ENCODE measurements at places on chromosomes 16 and 17.
A peak's percentile ranks its signal among the peaks of the same experiment; 100 is the strongest.

- DNase-seq: no peak
These were observed 3.3 kb upstream of the CMTM1 start for GRCh38 chr16:66562986-66563385.

GRCh38 chr17:27293359-27293897 lies 486 bp upstream of the WSB1 start:
- DNase-seq: no peak

- DNase-seq: no peak
These were observed 89.0 kb downstream of the SLC39A11 start for GRCh38 chr17:73003487-73003886.

DNA sequence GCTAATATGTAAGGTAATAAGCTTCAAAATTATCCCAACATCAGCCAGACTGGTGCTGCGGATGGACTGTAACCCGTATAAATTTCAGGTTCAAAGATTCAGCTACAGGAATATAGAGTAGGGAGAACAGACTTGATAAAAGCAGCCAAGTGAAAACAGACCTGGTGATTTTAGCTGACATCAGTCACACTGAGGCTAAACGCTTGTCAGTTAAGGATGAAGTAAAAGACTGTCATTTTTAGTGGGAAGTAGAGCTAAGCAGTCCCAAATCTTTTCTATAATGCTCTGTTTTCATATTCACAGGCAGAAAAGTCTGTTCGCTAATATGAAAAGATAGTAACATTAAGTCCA lies 35.4 kb downstream of the CMTM4 start:
- DNase-seq: no peak

GRCh38 chr16:29029168-29029994 lies 44.5 kb downstream of the LAT start:
- peak; percentile 20 for DNase-seq

- no peak for DNase-seq
These were observed 2.6 kb upstream of the LPO start for GRCh38 chr17:58235821-58236220.

GRCh38 chr16:56424791-56425438 lies 430 bp downstream of the AMFR start:
- peak; percentile 42 for DNase-seq

DNA sequence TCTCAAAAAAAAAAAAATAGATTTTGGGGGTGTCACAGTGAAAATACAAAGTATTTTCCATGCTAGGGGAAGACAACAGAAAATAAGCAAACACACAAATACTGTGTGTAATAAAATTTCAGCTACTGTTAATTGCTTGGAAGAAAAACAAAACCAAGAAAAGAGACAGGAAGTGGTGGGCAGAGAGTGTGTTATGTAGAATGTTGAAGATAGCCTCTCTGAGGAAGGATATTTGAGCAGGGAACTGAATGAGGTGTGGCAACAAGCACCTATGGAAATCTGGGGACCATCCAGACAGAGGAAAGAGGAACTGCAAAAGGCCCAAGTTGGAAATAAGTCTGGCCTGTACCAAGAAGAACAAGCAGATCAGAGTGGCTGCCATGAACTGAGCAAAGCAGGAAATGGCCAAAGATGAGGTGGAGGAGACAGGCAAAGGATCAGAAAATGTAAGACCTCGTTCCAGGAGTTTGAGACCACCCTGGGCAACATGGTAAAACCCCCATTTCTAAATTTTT lies 7.8 kb upstream of the USP31 start:
- DNase-seq: no peak

DNA sequence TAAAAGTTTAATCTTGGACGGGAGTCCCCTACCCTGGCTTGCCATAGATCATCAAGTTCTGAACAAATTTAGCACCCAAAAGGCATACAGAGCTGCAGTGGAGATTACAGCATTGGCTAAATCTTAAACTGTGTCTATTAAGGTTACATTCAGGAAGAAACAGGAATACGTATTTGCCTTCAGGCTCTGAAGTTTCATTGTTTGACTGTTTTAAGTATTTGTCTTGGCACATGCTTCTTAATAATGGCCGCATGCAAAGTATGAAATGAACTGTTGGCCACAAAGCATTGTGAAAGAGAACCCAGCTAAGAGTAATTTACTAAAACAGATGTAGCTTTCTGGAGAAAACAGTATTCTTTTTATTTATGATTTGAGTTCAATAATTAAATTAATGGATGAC lies 63.9 kb upstream of the CNEP1R1 start:
- no peak for DNase-seq

DNA sequence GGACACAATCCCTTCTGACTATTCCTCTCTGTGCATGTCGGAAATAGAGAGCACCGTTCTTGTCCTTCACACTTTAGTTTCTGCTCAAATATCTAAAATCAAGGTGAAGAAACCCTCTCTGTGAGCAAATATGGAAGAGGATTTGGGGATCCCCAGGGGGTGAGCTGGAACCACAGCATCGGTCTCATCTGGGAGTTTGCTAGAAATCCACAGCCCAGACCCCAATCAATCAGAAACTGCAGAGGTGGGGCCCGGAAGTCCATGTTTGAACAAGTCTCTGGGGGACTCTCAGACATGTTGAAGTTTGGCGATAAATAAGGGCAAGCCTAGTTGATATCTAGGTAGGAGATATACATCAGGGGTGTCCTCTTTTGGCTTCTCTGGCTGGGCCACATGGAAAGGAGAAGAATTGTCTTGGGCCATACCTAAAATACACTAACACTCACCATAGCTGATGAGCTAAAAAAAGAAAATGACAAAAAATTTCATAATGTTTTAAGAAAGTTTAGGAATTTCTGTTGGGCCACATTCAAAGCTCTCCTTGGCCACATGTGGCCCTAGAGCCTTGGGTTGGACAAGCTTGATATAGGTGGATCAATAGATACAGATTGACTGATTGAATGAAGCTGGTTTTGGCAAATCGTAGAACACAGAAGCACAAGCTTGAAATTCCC lies 168.0 kb upstream of the FOXF1 start:
- no peak for DNase-seq

DNA sequence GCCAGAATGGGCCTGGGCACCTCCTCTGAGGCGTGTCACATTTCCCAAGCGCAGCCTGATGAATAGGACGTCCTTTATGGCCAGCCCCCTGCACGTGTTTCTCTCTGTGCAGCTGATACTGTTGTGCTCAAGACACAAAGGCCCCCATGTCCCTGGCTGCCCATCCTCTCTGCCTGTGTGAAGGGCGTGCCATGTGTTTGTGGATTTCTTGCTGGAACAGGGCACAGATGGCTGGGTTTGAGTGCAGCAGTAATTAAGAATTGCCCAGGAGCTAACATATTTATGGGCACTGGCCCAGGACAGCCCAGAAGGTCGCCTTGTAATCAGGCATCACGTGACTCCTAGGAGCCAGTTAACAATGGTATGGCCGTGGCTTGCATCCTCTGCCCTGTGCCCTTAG lies 181.1 kb downstream of the CCDC182 start:
- no peak for DNase-seq

GRCh38 chr16:77570574-77570973 lies 135.7 kb upstream of the ADAMTS18 start:
- DNase-seq: no peak

DNA sequence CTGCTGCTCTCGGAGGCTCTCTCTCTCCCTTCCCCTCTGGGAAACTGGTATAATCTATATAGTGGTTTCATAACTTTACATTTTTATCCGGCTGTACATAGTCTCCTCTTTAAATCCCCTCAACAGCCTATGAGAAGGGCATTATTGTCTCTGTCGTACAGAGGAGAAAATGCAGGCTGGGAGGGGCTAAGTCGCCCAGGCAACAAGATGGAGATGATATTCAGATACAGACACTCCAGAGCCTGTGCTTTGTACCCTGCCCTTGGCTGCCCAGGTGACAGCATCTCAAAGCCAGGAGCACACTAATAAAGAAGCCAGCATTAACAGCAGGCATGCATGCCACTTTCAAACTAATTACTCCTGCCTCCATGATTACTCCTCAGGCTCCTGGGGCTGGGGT lies 4.7 kb upstream of the EIF1 start:
- DNase-seq: no peak

DNA sequence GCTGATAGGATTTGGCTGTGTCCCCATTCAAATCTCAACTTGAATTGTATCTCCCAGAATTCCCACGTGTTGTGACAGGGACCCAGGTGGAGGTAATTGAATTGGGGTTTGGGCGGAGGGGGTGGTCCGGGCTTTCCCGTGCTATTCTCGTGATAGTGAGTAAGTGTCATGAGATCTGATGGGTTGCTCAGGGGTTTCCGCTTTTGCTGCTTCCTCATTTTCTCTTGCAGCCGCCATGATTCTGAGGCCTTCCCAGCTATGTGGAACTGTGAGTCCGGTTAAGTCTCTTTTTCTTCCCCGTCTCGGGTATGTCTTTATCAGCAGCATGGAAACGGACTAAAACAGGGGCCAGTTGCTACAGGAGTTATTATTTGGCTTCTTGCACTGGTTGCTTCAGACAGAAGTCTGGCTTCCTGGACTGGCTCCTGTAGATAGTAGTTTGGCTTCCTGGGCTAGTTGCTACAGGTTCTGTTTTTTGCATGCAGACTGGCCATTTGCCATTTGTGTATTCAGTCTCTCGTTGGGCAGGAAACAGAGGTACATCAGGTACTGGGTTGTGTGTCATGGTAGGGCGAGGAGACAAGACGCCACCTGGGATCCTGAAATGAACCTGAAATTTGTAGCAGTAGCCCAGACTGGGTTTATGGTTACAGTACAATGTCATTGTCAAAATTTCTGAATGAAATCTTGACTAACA lies 32.6 kb downstream of the CNTNAP4 start:
- DNase-seq: no peak

DNA sequence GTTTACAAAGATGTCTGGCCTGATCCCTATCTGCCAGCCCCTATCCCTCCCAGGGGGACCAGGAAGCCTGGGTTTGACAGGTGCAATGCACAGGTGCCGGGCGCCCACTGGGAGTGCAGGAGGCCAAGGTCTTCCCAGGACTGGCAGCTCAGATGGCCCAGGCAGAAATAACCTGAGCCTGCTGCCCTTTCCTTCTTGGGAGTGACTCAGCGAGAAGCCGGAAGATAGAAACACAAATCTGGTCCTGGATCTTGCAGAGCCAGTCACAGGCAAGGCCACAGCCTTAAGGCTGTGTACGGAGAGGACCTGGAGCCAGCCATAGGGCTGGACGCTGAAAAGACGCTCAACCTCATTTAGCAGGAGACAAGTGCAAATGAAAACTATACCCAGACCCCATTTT lies 27.7 kb downstream of the GPR142 start:
- DNase-seq: no peak

- DNase-seq: no peak
These were observed 106.4 kb downstream of the CA4 start for GRCh38 chr17:60256174-60256573.

GRCh38 chr16:86011532-86011931 lies 112.6 kb downstream of the IRF8 start:
- no peak for DNase-seq

DNA sequence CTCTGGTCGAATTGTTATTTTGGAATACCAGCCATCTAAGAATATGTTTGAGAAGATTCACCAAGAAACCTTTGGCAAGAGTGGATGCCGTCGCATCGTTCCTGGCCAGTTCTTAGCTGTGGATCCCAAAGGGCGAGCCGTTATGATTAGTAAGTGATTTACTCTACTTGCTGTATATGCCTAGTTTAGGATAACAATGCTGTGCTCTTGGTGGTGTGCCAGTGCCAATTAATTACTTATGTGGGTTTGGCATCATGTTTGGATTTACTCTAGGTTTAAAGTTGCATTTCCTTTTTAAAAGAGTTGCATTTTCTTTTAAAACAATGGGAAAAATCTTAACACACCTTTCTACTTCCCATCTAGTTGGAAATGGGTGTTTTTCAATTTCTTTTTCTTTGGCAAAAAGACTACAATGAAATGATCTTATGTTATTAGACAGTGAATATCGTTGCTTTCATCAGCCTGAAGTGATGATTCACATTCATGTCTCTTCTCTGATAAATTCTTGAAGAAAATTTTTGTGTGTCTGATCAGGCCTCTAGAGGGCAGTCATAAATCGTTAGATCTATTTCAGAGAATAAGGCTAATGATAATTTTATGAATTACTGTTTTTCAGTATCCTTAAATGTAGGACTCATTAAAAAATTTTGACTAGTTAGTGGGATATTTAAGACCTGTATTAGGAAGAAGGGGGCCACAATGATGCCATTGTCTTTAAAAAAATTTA lies 5.6 kb downstream of the SF3B3 start:
- no peak for DNase-seq

DNA sequence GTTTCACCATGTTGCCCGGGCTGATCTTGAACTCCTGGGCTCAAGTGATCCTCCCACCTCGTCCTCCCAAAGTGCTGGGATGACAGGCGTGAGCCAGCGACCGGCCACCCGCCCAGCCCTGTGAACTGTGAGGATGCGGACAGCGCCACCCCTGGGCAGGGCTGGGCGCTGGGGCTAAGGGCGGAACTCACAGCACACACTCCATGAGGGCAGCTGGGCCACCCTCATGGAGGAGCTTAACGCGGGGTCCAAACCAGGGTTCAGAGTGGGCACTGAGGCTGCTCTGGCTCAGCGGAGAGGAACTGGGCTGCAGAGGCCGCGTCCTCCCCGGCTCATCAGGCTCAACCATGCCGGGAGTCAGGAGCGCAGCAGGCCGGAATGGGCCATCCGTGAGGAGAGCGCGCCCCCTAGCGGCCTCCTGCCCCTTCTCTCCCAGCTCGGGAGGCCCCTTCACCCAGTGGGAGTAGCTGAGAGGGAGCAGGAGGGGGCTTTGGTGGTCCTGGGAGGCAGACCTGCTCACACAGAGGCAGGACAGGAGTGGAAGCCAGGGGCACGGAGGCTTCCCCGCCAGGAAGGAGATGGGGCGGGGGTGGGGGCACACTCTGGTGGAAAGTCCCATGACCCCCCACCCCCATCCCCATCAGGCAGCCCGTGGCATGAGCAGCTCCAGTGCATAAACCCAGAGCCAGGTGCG lies 13.8 kb downstream of the CORO7 start:
- DNase-seq: peak; percentile 82

DNA sequence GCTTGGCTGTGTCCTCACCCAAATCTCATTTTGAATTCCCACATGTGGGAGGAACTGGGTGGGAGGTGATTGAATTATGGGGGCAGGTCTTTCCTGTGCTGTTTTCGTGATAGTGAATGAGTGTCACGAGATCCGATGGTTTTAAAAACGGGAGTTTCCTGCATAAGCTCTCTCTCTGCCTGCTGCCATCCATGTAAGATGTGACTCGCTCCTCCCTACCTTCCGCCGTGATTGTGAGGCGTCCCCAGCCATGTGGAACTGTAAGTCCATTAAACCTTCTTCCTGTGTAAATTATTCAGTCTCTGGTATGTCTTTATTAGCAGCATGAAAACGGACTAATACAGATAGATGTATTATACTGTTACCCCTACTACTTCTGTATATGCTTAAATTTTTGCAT lies 3.6 kb downstream of the SPATA33 start:
- DNase-seq: no peak

- DNase-seq: no peak
These were observed 511 bp upstream of the LIG3 start for GRCh38 chr17:34979650-34980352.

GRCh38 chr16:83839561-83839960 lies 31.8 kb downstream of the HSBP1 start:
- DNase-seq: no peak
